HT1080 (cell line): ENCODE measurements at places on chromosomes 7 and 10. TPM values are rescaled to one million over a fixed set of nuclear protein-coding genes. Genes with fewer than 3 reads are reported as not detected.
A peak's percentile ranks its signal among the peaks of the same experiment; 100 is the strongest.

BHLHA15 gene
- not detected in 2 replicates for total RNA-seq

NPC1L1 gene
- total RNA-seq: not detected in 2 replicates

ATP6V1F gene
- 114 and 126 TPM in 2 replicates for total RNA-seq

GNGT1 gene
- not detected in 2 replicates for total RNA-seq

ADAM22 gene
- total RNA-seq: 5.9 and 7.0 TPM in 2 replicates

HGF gene
- not detected in 2 replicates for total RNA-seq

LDB3 gene
- total RNA-seq: not detected in 2 replicates

STEAP1 gene
- 34.7 and 50.3 TPM in 2 replicates for total RNA-seq

FAM24A gene
- not detected in 2 replicates for total RNA-seq

- DNase-seq: no peak
Observed at GRCh38 chr7:139940866-139941265, 111.8 kb downstream of the TBXAS1 start.

DNA sequence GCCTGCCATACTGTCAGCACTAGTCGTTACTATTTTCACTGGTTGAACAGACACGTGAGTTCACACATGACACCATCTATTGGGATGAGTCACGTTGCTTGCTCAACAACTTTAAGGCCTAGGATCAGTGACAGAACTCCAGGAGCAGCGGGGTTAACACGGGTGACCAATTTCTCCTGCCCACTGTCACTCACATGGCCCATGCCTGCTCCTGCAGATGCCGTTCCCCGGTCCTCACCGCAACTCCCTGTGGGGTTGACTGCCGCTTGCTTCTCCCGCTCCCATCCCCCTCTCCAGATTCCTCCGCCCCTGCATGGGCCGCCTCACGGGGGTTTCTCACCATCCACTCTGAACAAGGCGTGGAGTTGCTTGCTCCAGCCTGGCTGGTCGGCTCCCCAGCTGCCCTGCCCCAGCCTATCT, 128.2 kb downstream of the TAX1BP1 start:
- peak; percentile 52 for DNase-seq

GRCh38 chr10:118395947-118396346, 53.8 kb upstream of the FAM204A start:
- no peak for DNase-seq

GRCh38 chr10:44673245-44673983, 237.7 kb upstream of the TMEM72 start:
- no peak for DNase-seq

GRCh38 chr10:50286996-50287803, 35.9 kb upstream of the ASAH2 start:
- DNase-seq: no peak

DNA sequence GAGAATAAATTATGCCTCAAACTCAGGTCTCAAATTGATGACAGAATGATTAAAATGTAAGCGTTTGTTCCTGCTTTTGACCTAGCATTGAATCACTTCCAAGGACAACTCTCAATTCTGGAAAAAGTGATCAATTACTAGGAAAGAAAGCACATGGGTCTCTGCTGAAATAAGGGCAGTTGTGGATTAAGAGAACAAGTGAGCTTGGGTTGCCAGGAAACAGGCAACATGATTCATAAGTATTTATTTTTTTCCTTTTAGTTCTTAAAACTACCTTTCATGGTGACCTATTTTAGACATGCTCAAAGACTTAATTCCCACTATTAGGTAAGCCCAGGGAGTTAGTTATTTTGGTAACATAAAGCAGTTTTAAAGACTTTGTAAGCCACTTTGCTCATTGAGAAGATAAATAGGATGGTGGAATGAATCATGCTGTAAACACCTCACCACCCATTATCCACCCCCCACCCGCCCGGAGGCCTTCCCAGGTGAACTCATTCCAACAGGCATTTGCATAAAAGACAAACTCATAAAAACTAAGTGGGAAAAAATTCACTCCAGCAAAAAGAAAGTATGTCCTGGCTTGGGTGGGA, 728.3 kb downstream of the SORCS1 start:
- peak; percentile 52 for DNase-seq

DNA sequence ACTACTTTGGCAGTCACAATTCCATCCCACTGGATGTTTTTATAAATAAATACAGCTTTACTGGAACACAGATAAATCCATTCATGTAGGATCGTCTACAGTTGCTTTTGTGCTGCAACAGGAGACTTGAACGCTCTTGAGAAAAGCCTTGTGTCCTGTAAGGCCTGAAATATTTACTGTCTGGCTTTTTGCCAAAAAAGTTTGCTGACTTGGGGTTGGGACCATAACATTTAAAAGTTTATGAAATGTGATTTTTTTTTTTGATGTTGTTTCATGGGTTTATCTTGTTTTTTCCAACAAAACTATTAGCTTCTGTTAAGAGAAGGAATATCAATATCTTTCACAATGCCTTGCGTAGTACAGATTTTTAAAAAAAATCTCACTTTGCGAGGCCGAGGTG, 71.1 kb upstream of the MINDY3 start:
- DNase-seq: no peak

GRCh38 chr10:16909961-16910792, 93.0 kb upstream of the RSU1 start:
- DNase-seq: peak; percentile 31

DNA sequence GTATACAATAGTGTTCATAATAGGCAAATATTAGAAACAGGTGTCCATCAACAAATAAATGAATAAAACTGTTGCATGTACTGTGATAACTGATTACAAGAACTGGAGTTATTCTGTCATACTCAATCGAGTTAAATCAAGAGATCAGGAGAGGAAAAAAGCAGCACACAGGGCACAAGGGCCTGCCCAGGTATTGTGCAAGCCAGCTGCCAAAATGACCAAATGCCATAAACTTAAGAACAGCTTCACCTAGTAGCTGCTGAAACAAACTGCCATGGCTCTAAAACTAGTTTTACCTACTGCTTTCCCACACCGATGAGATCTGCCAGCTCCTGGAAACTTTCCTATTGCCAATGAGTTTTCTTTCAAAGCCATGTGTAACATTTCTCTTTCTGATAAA, 12.2 kb downstream of the GSAP start:
- DNase-seq: no peak

DNA sequence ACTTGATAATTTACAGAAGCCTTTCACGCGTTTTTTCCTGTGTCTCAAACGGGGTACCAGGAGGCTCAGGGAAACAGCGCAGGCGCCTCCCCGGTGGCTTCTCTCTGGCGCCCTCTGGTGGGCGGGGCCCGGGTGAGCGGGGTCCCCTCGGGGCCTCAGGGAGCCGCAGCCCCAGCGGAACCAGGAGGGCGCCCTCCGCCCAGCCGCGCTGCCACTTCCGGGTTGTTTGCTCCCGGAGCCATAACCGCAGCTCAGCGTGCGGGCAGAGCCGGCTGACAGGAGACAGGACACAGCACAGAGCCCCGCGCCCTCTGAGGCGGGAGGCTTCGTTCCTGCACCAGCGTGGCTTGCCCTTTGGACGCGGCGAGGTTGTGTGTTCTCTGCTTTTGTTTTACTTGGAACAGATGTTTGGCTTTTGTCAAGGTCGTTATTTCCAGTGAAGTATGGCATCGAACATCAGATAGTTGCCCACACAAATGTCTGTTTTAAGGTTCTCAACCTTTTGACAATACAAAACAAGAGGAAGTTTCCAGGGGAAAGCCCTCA, 6.9 kb upstream of the CYP2E1 start:
- peak; percentile 79 for DNase-seq

- no peak for DNase-seq
Observed at GRCh38 chr7:86644282-86645224, 844 bp downstream of the GRM3 start.

DNA sequence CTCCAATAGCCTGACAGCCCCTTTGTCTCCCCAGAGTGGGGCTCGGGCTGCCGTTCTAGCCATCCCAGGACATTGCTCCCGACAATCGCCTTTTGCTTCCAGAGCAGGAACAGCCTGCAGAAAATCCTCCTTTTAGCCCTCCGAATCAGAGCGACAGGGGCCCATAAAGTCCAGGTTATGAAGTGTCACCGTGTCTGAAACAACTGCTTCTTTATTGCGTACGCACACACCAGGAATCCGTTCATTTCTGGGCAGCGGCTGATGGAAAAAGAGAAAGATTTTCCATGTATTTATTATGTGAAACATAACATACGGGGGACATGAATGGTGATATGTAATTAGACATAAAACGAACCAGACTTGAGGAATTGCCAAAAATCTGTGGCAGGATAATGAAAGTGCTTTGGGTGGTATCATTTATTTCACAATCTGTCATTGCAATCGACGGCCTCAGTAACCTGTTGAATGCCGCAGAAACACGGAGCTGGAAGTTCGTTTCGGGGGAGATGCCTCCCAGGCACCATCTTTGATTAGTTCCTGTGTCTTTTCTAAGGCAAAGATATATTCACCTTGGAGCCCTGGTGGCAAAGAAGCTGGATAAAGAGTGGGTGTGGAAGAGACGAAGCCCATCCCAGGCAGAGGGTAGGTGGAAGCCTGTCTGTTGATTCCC, 48.1 kb downstream of the FAM241B start:
- DNase-seq: no peak

DNA sequence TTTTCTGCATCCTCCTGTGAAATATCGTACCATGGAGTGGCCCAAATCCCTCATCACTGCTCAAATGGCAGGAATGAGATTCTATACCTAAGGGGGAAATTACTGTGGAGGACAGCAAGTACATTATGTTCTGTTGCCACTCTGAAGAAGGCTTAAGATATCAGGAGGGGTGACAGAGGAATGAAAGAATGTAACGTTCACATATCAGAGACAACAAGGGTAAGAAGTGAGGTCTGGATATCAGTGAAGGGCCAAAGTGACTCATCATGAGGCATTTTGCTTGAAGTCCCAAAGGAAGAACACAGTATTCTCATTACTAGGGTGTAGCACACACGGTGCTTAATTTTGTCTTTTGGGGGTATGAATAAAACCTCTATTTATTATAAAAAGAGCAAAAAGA, 71.5 kb upstream of the SLC13A1 start:
- peak; percentile 84 for DNase-seq

DNA sequence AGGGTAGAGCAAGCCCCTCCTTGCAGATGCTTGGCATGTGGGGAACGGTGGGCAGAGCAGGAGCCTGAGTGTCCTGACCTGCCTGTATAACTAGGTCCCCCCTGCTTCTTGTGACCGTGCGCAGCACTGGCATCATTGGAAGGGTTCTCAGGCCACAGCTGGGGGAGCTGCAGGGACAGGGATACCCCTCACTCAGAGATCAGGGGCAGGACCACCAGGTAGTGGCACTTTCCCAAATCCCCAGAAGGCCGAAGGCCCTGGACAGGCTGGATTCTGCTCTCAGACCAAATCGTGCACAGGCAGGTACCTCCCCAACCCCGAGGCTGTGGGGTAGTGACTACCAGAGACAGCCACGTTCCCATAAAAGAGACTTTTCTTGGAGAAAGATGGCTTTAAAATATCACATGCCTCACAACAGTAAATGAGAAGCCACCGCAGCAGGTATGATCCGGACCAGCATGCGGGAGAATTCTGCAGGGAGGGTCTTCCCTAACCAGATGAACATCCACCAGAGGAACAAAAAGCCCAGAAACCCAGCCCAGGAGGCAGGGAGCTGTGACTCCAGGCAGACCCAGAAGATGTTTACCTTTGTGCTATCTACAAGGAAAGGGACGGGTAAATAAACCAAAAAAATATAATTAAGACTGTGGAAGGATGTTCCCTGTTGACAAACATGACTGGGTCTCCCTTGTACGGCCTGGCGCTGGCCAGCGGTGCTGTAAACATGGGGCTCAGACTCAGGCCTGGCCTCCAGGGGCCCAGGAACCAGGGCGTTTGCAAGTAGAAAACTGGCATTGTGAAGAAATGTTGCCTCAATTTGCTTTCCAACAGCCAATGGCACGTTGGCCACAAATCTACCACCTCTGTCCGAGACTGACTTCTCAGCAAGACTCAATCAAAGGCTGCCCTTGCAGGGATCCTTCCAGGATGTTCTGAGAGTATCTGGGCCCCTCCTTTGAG, 180.0 kb downstream of the TNS3 start:
- DNase-seq: no peak

- DNase-seq: peak; percentile 89
Observed at GRCh38 chr10:99461230-99461629, 30.8 kb upstream of the GOT1 start.

- DNase-seq: no peak
Observed at GRCh38 chr10:84237199-84238051, 3.9 kb downstream of the LRIT1 start.

- no peak for DNase-seq
Observed at GRCh38 chr7:85412912-85413311, 226.1 kb upstream of the SEMA3D start.

DNA sequence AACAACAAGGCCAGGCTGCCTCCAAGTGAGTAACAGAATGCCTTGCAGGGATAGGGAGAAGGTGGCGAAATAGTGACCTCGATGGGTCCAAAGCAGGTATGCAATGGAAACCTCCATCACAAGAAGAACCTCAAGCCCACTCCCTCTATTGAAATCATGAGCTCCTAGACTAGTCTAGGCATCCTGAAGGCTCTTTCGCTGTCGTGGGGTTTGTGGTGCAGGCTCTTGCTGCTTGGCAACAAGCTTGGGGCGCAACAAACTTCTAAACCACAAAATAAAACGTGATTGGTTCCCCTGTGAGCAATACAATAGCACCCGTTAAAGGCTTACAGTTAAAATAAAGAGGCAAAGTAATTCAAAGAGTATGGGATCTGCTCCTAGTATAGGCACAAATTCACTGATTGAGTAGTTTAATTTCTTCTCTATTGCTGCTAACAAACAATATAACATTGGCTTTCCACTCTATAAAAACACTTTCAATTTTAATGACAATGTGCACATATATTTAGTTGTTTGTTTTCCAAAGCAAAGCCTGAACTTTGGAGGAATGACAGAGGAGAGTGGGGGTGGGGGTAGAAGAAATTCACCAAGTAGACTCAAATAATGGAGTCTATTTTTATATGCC, 64.1 kb downstream of the C10orf67 start:
- no peak for DNase-seq

DNA sequence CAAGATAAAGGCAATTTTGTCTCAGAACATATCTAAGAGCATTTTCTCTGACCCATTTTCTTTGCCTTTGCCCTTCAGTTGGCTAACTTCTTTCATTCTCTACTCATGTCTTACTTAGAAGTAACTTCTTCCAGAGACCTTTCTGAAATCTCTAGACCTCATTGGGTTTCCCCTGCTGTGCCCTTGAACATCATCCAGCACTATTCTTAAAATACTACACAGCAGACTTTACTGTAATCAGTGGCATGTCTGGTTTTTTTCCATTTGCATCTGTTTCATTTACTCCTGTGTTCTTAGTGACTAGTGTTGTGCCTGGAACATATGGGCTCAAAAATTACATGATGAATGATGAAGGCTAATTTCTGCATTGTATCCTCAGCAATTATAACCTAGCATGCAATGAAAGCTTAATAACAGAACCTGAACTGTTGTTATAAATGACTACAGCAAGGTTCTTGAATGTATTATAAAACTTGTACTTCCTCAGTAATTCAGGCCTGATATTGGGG, 301.9 kb downstream of the CDK14 start:
- DNase-seq: no peak
